ENCODE measurements at places on chromosomes 12 and 14. TPM values are rescaled to one million over a fixed set of nuclear protein-coding genes. Genes with fewer than 3 reads are reported as not detected.
A peak's percentile ranks its signal among the peaks of the same experiment; 100 is the strongest.

- peak; percentile 42 for DNase-seq
Observed at GRCh38 chr14:67943947-67944346, 124.4 kb downstream of the RAD51B start.

DNA sequence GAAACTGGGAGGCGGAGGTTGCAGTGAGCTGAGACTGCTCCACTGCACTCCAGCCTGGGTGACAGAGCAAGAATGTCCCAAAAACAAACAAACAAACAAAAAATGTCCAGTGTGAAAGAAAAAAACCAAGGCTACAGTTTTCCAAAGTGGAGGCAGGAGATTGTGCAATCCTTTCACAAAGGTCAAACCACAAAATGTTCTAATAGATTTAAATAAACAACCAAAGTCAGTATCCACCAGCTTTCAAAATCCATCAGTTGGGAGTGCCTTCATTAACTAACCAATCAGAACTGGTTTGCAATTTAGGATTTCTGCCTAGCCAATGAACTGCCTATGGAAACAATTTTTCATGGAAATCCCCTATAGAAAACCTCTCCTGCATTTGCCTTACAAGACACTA, 52.3 kb upstream of the TRIM9 start:
- no peak for DNase-seq

- no peak for DNase-seq
Observed at GRCh38 chr12:100447381-100447780, 26.3 kb upstream of the NR1H4 start.

DNA sequence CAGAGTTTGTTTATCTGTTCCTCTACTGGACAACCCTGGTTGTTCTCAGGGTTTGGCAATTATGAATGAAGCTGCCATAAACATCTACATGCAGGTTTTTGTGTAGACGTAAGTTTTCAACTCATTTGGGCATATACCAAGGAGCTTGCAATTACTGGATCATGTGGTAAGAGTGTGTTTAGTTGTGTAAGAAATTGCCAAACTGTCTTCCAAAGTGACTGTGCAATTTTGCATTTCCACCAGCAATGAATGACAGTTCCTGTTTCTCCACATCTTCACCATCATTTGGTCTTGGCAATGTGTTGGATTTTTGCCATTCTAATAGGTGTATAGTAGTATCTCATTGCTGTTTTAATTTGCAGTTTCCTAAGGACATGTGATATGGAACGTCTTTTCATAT, 39.8 kb upstream of the FBXO33 start:
- DNase-seq, result no peak

DNA sequence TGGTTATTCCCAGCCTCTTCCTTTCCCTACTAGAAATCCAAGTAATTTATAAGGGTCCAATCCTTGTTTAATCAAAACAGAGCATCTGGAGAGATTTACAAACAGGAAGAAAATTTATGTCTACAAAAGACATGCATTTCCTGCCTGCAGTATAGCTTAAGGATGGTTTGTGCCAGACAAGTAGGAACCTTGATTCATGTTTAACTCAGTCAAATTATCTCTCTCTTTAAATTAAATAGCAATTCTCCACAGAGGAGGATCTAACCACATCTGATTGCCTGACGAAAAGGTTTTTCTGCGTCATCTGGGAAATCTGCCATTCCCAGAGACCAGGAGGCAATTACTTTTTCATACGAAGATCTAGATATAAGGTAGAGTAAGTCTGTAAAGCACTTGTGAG, 105.2 kb downstream of the ZFC3H1 start:
- DNase-seq, result no peak

DNA sequence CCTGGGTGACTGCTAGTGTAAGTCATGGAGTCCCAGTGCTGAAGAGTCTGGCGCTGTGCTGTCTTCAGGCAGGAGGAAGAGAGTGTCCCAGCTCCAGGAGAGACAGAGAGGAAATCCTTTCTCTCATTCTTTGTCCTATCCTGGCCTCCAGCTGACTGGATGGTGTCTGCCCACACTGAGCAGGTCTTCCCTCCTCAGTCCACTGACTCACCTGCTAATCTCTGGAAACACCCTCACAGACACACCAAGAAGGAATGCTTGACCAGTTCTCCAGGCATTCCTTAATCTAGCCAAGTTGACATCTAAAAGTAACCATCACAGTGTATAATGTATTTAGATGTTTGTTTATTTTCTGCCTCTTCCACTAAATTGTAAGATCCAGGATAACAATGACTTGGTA, 53.9 kb downstream of the EMP1 start:
- DNase-seq, result no peak

GRCh38 chr14:75081660-75082229, 12.3 kb downstream of the ZC2HC1C start:
- no peak for DNase-seq

GRCh38 chr14:73663548-73664212, 18.9 kb downstream of the DNAL1 start:
- DNase-seq, result no peak

DNA sequence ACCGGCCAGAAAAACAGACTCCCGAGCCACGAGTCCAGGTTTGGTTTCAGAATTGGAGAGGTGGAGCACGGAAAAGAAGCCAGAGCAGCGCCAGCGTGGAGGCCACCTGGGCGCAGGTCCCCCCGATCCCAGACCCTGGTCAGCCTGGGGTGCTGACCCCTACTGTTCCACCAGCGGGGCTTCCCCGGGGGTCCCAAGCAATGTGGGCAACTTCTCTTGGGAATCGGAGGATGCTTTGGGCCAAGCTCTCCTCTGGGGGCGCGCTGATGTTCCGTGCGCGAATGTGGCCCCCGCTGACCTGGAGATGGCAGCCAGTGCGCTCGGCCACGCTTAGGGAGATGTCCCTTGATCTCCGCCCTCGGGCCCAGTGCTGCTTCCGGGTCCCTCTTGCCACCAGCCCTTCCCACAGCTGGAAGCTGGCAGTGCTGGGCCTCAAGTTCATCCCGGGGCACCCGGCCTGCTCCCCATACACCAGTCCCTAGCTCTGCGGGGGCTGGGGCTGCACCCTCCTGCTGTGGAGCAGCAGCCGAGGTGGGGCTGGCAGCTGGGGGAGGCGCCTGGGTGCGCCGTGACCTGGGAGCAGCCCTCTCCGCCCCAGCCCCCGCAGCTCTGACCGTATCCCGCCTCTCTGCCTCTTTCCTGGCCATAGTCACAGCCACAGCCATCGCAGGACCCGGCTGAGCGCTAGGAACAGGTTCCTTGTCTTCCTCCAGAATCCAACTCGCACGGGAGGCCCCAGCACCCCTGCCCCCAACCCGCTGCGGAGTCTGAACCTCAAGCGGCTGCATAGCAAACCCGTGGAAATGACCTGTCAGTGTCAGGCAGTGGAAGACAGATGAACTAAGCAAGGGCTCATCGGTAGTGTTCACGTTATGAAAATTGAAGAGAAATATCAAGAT, 91.2 kb downstream of the RCOR1 start:
- peak; percentile 26 for DNase-seq

DNA sequence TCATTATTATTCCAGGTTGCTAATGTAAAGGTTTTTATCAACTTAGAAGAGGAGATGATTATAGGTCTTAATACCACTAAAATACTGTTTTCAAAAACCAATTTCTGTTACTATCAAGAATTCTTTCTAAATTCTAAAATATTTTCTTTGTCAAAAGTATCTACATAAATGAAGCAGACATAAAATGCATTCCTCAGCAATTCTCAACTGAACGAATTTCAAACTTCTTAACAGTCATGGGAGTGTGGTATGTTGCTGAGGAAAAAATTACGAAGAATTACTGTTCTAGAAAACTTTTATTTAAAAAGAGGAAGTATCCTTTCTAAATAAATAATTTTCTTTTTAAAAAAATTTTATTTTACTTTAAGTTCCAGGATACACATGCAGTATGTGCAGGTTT, 146.4 kb downstream of the SLC2A13 start:
- DNase-seq, result no peak

DNA sequence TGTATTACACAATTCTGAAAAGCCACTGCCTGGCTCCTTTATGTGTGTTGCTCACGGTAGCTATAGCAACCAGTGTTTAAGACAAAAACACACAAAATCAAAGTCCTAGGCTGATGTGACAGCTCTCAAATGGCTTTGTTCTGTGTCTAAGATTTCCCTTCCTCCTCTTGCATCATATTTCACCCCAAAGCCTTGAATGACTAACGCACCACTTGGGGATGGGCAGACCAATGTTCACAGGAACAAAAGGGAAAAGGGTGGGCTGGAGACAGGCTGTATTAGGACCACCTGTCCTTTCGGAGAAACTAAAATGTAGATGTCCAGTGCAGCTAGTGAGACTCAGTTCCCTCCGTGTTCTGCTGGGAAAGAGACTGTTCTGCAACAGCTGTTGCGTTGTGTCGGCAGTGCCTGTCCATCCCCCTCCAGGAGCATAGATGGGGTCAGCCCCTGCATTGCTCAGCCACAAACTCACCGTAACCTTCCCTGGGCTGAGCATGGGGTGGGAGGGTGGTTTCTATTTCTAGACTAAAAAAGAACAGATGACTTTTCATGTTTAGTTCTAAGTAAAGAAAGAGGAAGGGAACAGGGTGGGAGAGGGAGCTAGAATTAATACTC, 26.8 kb upstream of the DAAM1 start:
- DNase-seq, result peak; percentile 25

DNA sequence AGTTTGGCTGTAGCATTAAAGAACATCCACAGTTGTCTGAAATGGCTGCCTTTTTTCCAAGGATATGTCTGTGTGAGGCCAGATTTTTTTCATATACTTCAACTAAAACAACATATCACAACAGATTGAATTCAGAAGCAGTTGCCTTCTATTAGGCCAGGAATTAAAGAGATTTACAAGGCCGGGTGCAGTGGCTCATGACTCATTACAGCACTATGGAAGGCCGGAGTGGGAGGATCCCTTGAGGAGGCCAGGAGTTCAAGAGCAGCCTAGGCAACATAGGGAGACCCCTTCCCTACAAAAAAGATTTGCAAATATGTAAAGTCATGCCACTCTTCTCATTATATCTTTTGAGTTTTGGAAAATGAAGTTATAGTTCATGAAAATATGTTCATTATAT, 108.6 kb downstream of the KTN1 start:
- DNase-seq, result no peak

GRCh38 chr14:23187925-23188324, 4.5 kb upstream of the SLC7A8 start:
- no peak for DNase-seq

GPD1 gene
- 0.81 TPM for total RNA-seq

RNU6-7 gene
- not detected for total RNA-seq

PRH2 gene
- not detected for total RNA-seq

All from glutamatergic neuron (in vitro differentiated cells).